ENCODE measurements at places on chromosomes 12 and 14.
A peak's percentile ranks its signal among the peaks of the same experiment; 100 is the strongest.

GRCh38 chr12:125978286-125978685 lies 913.1 kb downstream of the AACS start:
- DNase-seq = no peak

- peak; percentile 61 for DNase-seq
Measured at GRCh38 chr14:77094672-77095284, 3.3 kb upstream of the CIPC start.

DNA sequence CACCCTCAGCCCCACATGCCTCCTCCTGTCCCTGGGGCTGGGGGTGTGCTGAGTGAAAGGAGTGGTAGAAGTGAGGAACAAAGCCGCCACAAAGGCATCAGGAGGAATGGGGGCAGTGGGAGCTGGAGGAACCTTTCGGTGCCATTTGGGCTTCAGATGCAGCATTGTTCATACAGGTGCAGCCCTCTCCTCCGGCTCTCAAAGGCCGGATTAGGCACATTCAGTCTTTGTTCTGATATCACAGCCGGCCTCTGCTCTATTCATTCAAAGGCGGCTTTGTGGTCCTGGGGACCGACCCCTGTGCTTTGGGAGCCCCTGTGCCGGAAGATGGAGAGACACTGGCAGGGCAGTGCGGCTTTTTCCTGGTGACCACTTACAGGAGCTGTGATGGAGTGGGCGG lies 53.2 kb downstream of the SMOC1 start:
- DNase-seq = no peak

DNA sequence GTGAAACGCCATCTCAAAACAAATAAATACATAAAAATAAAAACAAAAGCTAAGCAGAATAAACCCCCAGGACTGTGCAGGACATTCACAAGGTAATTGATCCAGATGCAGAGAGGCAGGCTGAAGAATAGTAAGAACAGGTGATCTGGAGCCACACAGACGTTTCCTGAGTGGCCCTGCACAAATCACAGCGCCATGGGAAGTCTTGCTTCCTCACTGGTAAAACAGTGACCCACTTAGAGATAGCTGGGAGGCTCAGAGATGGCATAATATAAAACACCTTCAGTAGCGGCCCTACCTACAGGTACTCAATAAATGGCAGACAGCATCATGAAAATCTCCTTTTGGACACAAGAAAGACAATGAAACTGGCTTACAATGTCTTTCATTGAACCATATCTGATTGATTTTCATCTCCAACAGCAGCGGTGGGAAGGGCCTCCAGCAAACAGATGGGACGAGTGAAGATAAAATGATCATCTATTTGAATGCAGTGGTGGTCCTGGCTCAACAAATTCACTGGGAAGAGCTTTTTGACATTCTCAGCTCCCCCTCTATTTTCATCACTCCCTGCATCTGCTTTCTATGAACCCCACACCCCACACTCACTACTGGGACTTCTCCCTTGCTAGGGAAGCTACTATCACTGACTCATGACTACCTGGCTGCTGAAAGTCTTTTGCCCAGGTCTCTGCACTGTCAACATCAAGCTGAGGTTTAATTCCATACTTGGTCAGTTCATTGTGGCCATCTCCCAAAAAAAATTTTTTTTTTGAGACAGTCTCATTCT lies 63.9 kb downstream of the FOXN3 start:
- no peak for DNase-seq

- DNase-seq = no peak
Measured at GRCh38 chr14:69572030-69572840, 2.4 kb downstream of the CCDC177 start.

DNA sequence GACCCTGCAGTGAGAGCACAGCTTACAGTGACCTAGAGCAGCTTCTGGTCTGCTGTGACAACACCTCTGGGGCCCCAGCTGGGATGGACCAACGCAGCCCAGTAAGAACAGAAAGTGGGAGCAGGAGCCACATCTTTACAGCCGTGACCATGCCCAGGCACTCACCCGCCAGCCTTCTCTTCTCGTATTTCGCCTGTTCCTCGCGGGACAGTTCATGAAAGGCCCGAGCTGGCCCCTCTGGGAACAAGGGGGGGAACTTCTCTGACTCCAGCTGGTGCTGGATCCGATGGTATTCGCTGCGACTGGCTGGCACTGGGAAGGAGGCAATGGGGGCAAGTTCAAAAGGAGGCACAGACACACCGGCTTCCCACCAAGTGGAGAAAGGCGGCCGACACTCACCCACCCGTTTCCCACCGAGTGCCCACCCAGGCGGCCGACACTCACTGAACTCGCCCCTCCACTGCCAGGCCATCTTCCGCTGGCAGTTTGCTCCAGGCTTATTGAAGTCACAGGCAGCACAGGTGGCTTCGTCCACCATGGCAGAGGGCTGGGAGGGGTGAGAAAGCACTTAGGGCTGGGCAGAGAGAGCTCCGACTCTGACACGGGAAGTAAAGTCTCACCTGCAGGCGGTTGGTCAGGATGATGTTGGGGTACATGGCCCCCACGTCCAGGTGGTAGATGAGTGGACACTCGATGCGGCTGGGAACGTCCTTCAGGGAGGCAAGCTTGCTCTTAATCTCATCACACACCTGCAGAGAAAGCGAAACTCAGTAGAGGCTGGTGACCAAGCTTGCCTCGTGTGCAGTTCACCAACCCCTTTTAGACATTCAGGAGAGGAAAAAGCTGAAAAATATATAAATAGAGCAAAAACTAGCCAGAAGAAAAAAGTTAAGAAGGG lies 18.7 kb downstream of the POLE start:
- DNase-seq = no peak

- DNase-seq = no peak
Measured at GRCh38 chr14:74042296-74042695, 23.1 kb downstream of the BBOF1 start.

DNA sequence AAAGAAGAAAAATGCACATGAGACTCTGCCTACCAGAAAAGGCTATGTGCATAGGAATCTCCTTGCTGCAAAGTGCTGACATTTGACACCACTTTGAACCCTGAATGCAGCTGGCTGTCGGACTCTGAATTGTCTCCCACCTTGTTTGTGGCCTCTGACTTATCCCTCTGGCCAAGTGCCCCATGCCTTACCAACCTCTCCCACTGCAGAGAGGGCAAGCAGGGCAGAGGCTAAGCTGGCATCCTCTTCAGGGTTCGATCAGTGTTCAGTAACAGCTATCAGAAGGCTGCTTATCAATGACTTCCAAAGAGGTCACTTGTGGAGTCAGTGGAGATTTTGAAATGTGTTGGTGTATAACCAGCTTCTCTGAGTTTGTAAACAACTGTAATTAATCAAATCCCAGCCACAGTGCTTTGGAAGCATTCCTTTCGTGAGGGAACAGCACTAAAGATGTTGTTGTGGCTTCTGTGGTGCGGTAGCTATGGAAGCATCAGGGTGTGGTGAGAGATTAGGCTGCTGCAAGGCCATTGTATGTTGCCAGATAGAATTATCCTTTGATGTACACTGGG lies 22.6 kb upstream of the BMP4 start:
- no peak for DNase-seq

DNA sequence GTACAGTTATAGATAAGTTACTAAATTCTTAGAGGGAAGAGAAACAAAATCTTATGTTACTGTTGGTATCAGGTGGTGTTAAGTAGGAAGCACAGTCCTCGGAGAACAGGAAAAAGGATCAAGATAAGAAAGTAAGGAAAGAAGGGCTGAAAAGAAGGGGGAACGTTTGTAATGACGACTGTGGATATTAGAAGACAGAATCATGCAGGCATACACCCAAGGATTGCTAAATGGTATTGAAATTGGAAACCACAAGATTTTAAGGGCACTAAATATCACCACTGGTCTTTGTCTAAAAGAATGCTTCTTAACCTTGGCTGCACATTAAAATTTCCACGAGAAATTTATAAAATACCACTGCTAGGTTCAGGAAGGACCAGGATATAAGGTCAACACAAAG lies 34.1 kb upstream of the ERGIC2 start:
- no peak for DNase-seq

DNA sequence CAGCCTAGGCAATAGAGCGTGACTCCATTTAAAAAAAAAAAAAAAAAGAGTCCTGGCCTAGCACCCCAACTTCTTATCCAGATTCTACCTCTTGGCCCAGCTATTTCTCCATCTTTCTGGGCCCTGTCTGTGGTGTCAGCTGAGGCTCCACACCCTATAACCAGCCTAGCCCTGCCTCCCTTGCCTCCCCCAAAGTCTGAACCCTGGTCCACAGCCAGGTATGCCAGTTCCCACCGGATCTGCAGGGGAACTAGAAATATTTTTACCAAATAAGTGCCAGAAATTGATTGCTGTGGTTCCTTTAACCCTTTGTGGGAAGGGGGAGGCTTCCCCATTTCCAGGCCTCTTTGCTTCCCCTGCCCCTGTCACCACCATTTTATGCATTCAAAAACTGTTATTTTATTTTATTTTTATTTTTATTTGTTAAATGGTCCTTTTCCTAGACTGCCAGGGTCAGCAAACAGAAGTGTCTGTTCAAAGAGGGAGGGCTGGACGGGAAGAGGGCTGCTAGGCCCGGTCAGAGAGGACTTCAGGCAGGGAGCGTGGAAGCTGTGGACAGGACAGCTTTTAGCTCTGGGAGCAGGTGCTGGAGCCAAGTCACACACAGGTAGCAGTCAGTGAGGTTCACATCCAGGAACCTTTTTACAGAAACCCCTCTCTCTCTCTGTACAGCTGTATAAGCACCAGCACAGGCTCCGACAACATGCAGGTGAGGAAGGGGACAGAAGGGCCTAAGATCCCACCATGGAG lies 23.2 kb downstream of the TTC9 start:
- no peak for DNase-seq

- no peak for DNase-seq
Measured at GRCh38 chr14:104102282-104102914, 16.9 kb downstream of the ASPG start.

GRCh38 chr12:65961190-65962035 lies 137.1 kb downstream of the HMGA2 start:
- no peak for DNase-seq
